ENCODE measurements at places on chromosomes 5 and 9.

GRCh38 chr5:118698774-118699173 is 289.6 kb downstream of the DTWD2 start:
- DNase-seq = no peak

- no peak for DNase-seq
Measured at GRCh38 chr9:11352612-11353011, 739.8 kb upstream of the PTPRD start.

DNA sequence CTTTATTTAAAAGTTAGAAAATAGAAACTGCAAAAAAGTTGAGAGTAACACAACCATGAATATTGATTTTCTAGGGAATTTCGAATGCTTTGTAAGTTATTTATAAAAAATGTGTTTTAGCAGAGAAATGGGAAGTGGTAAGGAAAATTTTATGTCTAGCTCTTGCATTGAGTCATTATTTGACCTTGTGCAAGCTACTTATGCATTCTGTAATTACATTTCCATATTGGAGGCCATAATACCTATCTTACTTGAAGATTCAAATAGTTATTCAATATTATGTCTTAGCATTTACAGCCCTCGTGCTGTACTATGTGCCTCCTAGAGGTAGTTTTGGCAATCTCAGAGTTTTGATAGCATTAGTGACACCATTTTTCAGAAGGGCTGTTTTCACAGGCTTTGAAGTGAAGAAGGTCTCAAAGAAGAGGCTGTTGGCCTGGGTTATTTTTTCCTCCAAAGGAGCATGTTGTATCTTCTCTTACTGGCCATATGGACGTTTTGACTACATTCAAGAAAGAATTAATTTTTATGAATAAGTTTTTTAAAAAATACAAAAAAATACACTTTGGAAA is 7.4 kb upstream of the DAP start:
- DNase-seq = no peak

GRCh38 chr9:86541014-86541570 is 186.9 kb upstream of the TUT7 start:
- no peak for DNase-seq

- DNase-seq = no peak
Measured at GRCh38 chr9:70954126-70954525, 167.3 kb downstream of the TRPM3 start.

DNA sequence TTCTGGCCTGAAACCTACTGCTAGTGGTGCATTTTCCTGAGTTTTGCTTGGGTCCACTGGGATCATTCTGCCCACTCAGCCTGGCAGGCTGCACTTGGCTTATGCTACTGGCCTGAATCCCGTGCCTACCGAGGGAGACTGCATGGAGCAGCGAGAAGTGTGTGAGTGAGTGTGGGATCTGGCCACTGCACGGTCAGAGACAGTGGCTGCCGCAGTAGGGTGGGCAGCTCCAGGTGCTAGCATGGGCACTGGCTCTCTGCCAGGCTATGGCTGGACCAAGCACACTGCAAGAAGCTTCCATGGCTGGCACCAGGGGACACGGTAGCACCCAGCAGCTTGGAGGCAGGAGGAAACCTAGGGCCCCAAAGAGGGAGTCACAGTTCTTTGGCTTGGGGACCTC is 1058.7 kb upstream of the ACO1 start:
- no peak for DNase-seq

GRCh38 chr5:68505917-68506860 is 290.6 kb downstream of the PIK3R1 start:
- no peak for DNase-seq

GRCh38 chr9:136526625-136527066 is 19.2 kb downstream of the NOTCH1 start:
- DNase-seq = no peak

GRCh38 chr5:178232920-178233429 is 373 bp upstream of the PHYKPL start:
- no peak for DNase-seq

- DNase-seq = no peak
Measured at GRCh38 chr9:126615245-126615790, 1.6 kb downstream of the LMX1B start.

DNA sequence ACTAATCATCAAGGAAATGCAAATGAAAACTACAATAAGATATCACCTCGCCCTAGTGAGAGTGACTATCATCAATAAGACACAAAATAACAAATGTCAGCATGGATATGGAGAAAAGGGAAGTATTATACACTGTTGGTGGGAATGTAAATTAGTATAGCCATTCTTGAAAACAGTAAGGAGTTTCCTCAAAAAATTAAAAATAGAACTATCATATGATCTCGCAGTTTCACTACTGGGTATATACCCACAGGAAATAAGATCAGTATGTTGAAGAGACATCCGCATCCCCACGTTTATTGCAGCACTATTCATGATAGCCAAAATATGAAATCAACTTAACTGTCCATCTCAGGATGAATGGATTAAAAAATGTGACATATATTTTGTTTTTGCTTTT is 31.6 kb upstream of the STK32A start:
- no peak for DNase-seq

DNA sequence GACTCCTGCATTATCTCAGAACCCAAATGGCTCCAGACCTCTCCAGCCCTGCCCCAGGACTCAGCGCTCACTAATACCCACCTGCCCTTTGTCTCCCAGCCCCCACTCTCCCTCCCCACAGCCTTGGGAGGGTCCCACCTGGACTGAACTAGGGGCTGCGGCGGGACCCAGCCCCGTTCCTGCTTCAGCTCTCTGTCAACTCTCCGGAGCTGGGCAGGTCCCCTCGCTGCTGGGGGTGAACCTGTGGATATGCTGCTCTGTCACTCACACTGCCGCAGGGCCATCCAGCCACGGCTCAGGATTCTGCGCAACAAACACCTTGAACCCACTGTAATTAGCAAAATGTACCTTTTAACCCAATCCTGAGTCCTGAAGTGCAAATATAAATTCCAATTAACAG is 36.8 kb downstream of the NDUFS6 start:
- no peak for DNase-seq

GRCh38 chr9:126690431-126691051 is 76.8 kb downstream of the LMX1B start:
- no peak for DNase-seq

- DNase-seq = no peak
Measured at GRCh38 chr9:10876333-10876732, 263.5 kb upstream of the PTPRD start.

DNA sequence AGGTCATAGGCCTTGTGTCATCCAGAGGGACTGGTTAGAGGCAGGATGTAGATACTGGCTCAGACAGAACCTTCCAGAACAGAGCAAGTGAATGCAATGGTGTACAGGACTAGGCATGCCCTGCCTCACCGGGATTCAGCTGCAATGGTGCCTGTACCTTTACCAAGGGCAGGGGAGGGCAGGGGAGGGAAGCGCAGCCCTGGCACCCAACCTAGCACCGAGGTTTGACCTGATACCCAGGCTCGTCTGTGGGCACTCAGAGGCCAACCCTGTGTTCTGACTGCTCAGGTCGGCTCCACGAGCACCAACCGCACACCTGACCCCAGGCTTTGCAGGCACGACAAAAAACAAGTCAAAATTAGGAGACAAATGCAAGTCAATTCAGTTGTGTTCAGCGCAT is 47.3 kb upstream of the GFPT2 start:
- DNase-seq = no peak

DNA sequence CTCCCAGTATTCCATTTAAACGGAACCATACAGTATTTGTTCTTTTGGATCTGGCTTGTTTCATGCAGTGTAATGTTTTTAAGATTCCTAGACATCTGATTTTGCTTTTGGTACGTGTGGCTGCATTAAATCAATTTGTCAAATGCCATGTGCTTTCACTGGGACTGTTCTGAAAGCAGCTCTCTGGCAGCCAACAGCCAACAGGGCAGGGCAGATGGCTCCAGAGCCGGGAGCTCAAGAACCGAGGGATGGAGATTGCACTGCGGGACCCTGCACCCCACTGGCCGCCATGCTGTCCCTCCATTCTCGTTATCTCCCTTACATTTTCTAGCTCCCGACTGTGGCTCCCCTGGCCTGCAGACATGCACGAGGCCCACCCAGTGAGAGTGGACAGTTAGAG is 33.4 kb upstream of the AIF1L start:
- DNase-seq = no peak

- no peak for DNase-seq
Measured at GRCh38 chr5:67166460-67167285, 29.9 kb downstream of the CD180 start.

- DNase-seq = no peak
Measured at GRCh38 chr5:133241179-133242092, 189.6 kb downstream of the HSPA4 start.

- DNase-seq = no peak
Measured at GRCh38 chr5:68021227-68021626, 194.3 kb upstream of the PIK3R1 start.

DNA sequence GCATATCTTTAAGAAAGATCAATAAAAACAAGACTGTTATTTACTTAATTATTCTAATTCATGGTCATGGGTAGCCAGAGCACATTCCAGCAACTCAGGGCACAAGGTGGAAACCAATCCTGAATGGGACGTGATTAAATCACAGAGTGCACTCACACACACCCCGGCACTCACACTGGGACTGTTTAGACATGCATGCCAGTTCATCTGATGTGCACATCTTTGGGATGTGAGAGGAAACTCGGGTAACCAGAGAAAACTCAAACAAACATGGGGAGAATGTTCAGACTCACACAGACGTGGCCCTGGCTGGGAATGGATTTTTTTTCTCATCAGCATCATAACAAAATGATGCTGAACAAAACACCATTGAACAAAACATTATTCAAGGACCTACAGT is 29.4 kb downstream of the SMAD5 start:
- DNase-seq = no peak

- peak; percentile 36 for DNase-seq
Measured at GRCh38 chr5:140041492-140042392, 1.4 kb downstream of the NRG2 start.

DNA sequence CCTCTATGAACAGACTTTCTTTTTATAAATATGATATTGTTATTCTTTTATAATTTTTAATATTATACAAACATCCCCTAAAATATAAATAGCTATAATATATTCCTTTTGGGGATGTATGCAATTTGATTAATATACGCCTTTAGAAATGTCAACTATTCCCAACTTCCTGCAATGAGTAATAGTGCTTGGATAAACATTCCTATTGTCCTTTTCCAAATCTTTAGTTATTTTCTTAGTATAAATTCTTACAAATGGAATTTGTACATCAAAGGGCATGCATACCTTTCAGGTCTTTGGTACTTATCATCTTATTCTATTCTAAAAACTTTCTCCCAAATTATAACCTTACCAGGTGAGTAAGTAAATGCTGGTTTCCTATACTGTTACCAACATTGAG is 6.2 kb downstream of the NLN start:
- DNase-seq = no peak

- DNase-seq = no peak
Measured at GRCh38 chr9:93903886-93904648, 51.1 kb downstream of the BARX1 start.
